ENCODE measurements at places on chromosomes 2 and 18.

DNA sequence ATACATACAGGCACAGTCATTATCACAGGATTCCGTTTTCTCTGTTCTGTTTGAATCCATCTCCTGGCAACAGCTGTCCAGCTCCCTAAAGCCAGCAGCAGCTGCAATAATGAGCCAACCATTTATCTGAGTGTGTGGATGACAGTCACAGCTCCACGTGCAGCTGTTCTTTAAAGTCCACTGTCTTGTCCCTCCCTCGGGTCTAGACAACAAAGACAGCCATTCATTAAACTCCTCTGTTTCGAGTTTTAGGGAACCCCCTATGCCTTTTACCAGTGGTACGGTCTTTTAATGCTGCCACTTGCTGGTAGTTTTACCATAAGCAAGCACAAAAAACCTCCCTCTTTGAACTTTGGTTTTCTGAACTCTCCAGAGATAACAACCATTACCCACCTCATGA, 16.0 kb upstream of the MSGN1 start:
- DNase-seq, result no peak

DNA sequence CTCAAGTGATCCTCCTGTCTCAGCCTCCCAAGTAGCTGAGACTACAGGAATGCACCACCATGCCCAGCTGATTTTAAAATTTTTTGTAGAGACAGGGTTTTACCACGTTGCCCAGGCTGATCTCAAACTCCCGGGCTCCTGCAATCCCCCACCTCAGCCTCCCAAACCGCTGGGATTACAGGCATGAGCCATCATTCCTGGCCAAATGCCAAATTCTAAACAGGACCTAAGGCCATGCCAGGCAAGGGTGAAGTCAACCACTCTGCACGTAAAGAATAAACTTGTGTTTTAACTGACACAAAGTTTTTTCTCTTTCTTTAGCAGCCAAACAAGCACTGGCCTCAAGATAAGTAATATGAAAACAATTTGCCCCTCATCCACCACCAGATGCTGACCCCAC, 37.4 kb upstream of the SATB2 start:
- DNase-seq, result no peak

DNA sequence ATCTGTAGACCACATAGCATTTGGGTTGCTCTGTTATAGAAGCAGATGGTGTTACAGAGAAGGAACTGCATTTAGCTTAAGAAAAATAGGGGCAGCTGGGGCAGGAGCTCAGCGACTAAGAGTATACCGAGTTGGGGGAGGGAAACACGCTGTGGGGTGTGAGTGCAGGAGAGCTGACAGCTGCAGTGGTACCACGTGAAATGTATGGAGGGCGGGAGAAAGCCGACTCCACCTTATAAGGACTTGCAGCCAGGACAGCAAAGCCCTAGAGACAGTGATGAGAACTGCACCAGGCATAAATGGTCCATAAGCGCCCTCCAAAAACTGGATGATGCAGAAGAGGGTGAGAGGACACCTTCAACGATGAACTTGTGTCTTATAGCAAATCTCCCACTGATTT, 237.6 kb downstream of the PRKCE start:
- peak; percentile 64 for DNase-seq

- no peak for DNase-seq
Measured at GRCh38 chr2:96503637-96504243, 1.4 kb downstream of the NEURL3 start.

GRCh38 chr2:17593445-17593840, 52.9 kb downstream of the VSNL1 start:
- DNase-seq, result no peak

DNA sequence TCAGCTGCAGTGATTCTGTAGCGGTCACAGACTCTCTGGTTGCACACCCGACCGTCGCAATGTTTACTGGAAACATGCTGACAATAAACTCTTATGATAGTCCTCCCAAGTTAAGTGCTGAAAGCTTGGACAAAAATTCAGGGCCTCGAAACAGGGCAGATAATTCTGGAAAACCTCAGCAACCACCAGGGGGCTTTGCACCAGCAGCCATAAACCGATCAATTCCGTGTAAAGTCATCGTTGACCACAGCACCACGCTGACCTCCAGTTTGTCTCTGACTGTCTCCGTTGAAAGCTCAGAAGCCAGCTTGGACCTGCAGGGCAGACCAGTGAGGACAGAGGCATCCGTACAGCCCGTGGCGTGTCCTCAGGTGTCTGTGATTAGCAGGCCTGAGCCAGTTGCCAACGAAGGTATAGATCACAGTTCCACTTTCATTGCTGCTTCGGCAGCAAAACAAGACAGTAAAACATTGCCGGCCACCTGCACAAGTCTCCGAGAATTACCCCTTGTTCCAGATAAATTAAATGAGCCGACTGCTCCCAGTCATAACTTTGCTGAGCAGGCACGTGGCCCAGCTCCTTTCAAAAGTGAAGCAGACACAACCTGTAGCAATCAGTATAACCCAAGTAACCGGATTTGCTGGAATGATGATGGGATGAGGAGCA, 166.1 kb downstream of the ASXL3 start:
- no peak for DNase-seq

GRCh38 chr2:47402555-47402804, 476 bp upstream of the MSH2 start:
- no peak for DNase-seq

- DNase-seq, result no peak
Measured at GRCh38 chr2:18799397-18799796, 210.0 kb upstream of the NT5C1B start.

DNA sequence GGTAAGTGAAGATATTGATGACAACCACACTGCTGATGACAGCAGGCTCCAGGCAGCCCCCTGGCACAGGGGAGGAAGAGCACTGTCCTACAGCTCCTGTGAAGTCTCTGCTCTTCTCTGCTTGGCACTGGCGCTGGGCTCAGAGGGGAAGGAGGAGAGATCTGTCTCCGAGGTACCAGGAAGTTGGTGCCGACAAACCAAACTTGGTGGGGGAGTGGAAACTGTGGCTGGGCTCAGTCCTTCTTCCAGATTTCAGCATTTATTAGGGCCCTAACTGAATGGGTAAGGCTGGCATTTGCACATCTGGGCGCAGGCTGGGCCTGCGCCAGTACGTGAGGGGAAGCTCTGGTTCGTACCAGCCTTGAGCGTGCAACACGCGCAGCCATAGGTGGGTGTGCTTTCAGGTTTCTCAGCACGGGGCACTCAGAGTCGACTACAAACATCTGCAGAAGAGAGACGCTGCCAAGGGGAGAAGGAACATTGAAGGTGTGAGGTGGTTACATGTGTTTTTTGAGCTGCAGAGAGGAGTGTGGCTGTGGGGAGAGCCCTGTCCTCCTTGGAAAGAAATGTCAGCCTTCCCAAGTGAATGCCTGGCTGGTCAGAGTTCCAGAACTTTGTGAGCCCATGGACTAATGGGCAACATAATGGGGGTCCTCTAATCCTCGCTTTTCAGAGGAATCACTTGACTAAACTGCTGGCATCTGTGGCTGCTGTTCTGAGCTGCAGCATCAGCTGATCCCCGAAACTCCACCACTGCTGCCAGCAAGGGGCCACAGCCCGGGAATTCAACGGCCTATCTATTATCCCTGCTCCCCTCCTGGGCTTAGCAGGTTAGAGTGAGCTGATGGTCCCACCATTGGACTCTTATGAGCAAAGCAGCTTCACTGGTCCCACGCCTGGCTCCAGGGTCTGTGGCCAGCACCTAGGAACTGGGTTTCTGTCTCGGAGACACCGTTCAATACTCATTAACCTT, 55.2 kb upstream of the SEMA4C start:
- DNase-seq, result no peak

- no peak for DNase-seq
Measured at GRCh38 chr2:239937866-239938640, 87.1 kb downstream of the NDUFA10 start.

DNA sequence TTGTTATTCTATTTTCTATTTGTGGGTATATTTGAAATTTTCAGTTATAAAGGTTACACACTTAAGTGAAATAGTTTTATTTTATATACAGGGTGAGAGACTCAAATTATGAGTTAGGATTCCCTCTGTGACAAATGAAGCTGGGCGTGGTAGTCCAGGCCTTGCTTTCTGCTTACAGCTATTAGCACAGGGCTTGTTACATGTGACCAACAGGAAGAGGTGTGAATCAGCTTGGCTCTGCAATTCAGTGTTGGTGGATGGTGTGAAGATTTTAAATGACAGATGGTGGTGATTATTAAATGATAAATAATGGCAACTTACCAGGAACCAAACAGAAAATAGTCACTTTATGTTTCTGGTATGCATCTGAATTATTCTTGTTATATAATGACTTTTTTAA, 64.4 kb upstream of the NOSTRIN start:
- no peak for DNase-seq

GRCh38 chr2:200022511-200022910, 67.1 kb downstream of the MAIP1 start:
- no peak for DNase-seq

DNA sequence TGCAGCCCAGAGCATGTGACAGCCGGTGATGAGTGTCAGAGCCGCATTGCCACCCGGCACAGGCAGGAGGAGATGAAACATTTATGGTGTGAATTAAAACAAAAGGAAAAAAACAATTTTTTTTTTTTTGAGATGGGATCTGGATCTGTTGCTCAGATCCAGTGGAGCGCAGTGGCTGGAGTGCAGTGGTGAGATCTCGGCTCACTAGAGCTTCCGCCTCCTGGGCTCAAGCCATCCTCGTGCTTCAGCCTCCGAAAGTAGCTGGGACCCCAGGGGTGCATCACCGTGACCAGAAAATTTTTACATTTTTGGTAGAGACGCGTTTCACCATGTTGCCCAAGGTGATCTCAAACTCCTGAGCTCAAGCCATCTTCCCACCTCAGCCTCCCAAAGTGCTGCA, 182.1 kb upstream of the SALL3 start:
- no peak for DNase-seq

DNA sequence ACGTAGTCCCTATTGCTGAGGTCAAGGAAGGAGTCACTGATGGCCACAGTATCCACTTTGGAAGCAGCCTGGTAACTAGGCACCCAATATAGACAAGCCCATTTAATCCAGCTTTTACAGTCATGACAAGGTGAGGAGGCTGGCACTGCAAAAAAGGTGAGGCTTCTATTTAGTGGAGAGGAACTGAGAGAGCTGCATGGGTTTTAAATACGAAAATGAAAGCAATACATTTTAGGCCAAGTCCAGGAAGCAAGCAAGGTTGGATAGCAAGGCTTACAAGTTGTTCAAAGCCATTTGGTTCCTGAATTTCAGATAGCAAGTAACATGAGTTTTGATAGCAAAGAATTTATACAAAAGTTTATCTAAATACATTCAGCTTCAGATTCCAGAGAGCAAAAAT, 80.4 kb downstream of the SGPP2 start:
- peak; percentile 18 for DNase-seq

GRCh38 chr2:227376656-227377396, 2.3 kb downstream of the TM4SF20 start:
- no peak for DNase-seq

GRCh38 chr18:78559584-78559983, 420.0 kb upstream of the SALL3 start:
- DNase-seq, result no peak

DNA sequence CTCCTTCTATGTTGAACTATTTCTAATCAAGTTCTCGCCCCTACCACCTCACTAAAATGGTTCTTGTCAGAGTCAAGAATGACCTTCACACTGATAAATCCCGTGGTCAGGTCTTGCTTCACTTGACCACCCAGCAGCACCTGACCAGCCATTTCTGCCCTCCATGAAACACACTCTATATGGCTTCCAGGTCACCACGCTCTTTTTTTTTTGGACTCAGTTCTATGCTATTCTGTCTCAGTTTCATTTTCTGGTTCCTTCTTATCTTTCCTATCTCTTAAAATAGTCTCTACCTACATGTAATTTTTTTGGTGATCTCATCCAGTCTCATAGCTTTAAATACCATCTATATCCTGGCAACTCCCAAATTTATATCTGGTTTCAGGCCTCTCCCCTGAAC, 11.4 kb downstream of the EIF2AK3 start:
- no peak for DNase-seq

DNA sequence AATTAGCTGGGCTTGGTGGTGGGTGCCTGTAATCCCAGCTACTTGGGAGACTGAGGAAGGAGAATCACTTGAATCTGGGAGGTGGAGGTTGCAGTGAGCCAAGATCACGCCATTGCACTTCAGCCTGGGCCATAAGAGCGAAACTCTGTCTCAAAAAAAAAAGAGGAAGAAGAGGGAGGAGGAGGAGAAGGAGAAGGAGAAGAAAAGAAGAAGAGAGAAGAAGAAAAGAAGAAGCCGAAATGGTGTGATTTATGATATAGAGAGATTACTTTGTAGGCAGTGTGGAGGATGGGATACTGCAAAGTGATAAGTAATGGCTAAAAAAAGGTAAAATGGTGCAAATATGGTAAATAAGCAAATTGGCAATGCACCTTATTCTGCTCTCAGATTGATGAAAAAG, 25.1 kb downstream of the THNSL2 start:
- DNase-seq, result no peak

DNA sequence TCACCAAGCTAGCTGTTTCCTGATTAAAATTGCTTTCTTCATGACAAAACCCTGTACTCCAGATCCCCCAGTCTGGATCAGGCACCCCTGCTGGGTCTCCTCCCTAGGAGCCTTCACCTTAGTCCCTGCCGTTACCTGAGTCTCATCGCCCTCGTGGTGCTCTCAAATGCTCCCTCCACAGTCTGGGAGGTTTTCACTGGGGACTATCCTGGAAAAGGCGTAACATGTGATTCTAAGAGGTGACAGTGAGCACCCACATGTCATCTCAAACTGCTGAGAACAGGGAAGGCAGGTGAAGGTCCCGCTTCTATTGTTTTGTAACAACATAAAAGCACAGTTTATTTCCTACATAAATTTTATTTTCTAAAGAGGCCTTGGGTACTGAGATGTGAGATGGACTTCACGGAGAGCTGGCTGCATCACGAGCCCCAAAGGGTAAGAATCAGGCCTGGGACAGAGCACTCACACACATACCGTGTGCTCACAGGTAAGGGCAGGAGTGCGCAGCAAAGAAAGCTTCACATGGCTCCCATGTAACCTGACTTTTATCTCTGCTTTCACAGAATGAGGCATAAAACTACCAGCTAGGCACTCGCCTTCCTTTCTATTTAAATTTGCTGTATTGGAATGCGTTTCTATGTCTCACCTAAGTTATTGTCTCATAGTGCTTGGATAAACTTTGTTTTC, 531.5 kb downstream of the RNF144A start:
- DNase-seq, result no peak

- DNase-seq, result no peak
Measured at GRCh38 chr2:237475704-237476141, 11.3 kb upstream of the MLPH start.

All from GM18507 (cell line).